ENCODE measurements at places on chromosomes 12 and 14. TPM values are rescaled to one million over a fixed set of nuclear protein-coding genes. Genes with fewer than 3 reads are reported as not detected.

The LMNTD1 gene
- polyA plus RNA-seq: not detected

The GPX2 gene
- 611 TPM for polyA plus RNA-seq

DNA sequence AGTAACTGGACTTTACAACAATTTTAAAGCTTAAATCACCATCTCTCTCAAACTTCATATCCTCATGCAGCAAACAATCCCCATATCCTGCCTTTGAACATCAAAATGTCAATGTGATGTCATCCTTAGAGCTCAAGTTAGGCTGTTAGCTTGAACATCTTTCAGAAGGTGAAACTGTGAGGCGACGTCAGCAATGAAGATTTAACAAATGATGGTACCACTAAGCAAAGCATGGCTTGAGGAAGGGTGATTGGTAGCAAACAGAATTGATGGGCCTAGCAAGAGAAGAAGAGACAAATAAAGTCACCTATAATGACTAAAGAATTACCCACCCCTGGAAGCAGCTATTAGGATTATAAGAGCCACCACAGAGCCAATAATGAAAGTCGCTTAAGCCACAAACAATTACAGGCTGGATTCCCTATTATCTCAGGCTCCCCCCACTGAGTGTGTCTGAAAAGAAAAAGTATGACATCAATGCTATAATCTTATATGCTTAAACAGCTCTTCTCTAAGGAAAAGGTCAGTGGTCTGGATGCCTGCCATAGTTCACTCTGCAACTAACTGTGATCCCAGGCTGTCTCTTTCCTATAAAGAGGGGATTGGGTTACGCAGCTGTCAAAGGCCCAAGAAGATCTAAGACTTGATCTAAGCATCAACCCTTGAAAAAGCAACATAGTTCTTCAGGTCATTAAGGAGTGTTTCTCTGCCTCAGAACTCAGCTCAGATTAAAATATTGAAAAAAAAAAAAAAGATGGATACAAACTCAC, 18.1 kb downstream of the EGLN3 start:
- DNase-seq: no peak

DNA sequence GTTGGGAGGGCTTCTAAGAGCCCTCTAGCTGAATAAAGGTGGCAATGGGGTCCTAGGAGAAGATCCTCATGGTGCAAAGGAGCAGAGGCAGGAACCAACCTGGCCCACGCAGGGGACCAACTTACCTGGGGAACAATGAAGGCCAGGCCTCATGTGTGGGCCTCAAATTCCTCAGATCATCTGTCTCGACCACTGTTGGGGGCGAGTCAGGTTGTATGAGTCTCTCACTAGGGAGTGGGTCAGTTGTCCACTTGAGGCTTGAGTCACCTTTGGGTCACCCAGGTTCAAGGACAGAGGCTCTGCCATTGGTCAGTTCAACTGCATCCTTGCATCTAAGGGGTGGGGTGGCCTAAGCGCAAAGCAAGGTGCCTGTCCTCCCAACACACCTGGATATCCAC, 43.7 kb upstream of the BDKRB2 start:
- DNase-seq: peak; percentile 20

DNA sequence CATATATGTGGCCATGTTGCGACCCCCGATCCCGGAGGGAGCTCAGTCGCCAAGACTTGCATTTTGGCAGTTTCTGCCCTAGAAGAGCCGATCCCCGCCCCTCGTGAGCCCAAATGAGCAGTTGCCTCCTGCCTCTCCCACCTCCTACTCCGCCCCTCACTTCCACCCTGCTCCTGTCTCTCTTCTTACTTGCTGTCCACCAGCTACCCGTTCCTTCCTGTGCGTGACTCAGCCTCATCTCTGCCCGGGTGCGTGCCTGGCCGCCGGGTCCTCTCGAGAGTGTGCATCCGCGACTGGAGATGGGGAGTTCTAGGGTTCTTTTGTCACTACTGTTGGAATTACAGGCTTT, 585 bp downstream of the GPATCH2L start:
- DNase-seq: peak; percentile 66

- DNase-seq: no peak
Measured at GRCh38 chr12:105587237-105587636, 256.7 kb downstream of the C12orf75 start.

The ACSM4 gene
- not detected for polyA plus RNA-seq

GRCh38 chr14:74309125-74310022, 6.6 kb upstream of the ABCD4 start:
- DNase-seq: no peak

DNA sequence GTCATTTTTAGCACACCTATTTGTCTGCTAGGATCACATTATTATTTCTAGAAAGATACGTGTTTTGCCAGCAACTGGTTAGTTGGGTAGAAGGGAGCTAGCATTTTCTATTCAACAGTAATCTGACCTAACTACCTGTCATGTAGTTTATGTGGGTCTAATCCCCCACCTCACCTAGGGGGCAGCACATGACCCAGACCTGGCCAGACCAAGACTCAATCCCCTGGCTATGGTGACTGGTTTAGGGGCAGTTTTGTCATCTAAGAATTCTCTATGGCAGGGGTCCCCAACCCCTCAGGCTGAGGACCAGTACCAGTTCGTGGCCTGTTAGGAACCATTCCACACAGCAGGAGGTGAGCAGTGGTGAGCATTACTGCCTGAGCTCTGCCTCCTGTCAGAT, 29.5 kb upstream of the EVL start:
- no peak for DNase-seq

- DNase-seq: no peak
Measured at GRCh38 chr12:24615967-24616411, 332.9 kb downstream of the BCAT1 start.

GRCh38 chr12:101857043-101857558, 20.3 kb upstream of the DRAM1 start:
- no peak for DNase-seq

The FITM1 gene
- 16.1 TPM for polyA plus RNA-seq

The ATP23 gene
- polyA plus RNA-seq: 2.8 TPM

DNA sequence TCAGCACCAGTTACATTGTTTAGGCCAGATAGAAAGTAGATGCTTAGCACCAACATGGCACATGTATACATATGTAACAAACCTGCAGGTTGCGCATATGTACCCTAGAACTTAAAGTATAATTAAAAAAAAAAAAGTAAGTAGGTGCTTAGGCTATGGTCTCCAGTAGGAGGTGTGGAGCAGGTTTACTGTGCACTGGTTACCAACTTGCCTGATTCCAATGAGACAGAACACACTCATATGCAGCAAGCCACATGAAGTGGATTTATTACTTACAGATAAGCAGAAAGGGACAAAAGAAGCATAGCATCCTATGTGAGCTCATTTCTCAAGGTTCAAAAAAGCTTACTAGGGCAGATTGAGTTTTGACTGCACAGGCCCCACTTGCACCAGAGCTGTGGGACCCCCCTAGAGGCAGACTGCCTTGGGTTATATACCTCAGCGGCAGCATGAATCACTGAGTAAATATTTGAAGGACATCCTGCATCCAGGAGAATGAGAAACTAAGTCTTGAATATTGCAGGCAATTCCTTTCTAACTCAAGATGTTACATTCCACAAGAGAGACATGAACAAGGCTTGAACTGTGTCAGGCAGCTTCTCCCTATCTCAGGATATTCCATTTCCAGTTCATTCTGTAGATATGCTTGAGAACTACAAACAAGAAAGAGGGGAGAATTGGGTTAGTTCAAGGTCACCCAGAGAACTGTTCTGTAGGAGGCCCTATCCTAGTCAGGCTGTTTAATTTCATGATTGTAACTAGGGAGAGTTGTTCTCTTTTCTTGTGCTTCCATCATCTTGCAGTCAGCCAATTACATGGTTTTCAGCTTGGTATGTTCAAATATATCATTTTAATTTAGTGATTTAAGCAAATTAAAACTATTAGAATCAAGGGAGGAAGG, 30.1 kb downstream of the LRFN5 start:
- no peak for DNase-seq

DNA sequence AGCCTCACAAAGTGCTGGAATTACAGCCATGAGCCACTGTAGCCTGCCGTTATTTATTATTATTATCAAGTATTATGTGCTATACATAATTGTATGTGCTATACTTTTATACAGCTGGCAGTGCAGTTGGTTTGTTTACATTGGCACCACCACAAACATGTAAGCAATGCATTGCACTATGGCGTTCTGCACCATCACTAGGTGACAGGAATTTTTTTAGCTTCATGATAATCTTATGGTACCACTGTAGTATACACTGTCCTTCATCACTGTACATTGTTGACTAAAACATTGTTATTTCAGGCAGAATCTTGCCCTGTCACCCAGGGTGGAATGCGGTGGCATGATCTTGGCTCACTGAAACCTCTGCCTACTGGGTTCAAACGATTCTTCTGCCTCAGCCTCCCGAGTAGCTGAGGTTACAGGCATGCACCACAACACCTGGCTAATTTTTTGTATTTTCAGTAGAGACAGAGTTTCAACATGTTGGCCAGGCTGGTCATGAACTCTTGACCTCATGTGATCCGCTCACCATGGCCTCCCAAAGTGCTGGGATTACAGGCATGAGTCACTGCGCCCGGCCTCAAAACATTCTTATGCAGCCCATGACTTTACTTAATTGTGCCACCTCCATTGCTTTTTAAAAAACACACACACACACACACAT, 17.1 kb downstream of the MRPL42 start:
- no peak for DNase-seq

DNA sequence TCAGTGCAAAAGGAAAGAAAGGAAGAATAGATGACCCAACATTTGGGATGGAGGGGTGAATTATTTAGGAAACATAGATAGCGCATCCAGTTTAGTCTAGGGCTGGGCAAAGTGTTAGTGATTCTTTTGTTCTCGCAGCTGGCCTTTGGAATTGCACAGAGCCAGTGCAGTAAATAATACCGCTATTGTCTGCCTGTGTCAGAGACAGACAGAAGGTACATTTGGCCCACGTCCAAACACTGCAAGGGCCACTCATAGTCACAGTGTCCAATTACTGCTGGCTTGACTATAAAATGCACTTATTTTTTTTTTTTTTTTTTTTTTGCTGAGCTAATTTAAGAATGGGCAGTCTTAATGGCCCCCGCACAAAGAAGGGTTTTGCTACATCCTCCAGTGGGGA, 638.6 kb downstream of the BCL11B start:
- no peak for DNase-seq

GRCh38 chr12:16171348-16171747, 106.1 kb downstream of the SLC15A5 start:
- DNase-seq: no peak

DNA sequence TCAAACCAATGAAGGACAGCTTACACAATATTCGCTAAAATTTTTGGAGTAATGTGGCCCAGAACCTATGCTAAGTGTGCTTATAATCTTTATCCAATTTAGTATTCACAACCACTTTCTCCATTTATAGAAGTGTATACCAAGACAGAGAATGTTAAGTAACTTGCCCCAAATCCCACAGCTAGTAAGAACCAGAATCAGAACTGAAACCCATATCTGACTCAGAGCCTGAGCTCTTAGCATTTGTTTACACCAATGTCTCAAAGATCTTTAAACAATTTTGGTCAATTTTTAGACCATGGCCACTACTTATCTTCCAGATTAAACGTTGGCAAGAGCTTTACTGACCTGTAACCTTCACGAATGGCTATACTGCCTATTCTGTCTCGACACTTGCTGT, 53.0 kb downstream of the PAPLN start:
- DNase-seq: no peak

The RNASE7 gene
- 0.11 TPM for polyA plus RNA-seq

DNA sequence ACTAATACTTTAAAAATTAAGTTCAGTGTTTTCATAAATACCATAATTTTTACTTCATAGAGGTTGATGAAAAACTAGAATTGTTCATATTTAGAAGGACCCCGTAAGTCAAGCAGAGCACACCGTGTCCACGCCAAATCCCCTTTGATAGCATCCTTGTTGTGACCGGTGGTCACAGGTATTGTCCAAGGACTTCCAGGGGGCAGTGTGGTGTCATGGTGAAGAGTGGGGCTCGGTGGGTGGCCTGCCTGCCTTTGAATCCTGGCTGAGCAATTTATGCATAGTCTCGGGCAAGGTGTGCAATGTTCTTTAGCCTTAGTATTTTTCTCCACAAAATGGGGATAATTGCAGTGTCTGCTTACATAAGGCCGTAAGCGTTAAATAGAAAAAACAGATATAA, 169.9 kb downstream of the KTN1 start:
- no peak for DNase-seq

The EEA1 gene
- polyA plus RNA-seq: 2.5 TPM

DNA sequence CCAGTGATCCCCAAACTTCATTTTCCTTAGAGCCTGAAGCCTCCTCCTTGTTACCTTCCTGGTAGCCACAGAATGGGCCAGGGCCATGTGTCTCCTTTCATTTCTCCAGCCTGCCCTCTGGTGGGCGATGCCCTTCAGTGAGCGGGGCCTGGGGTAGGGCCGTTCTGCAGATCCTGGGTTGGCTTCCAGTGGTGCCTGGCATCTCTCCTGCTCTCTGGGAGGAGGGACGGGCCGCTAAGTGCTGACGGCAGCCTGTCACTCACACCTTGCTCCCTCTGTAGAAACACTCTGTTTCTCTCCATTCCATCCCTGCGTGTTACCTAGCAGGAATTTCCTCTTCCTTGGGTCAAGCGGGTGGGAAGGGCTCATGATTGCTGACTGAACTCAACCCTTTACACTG, 232.1 kb downstream of the CACNA1C start:
- peak; percentile 63 for DNase-seq

DNA sequence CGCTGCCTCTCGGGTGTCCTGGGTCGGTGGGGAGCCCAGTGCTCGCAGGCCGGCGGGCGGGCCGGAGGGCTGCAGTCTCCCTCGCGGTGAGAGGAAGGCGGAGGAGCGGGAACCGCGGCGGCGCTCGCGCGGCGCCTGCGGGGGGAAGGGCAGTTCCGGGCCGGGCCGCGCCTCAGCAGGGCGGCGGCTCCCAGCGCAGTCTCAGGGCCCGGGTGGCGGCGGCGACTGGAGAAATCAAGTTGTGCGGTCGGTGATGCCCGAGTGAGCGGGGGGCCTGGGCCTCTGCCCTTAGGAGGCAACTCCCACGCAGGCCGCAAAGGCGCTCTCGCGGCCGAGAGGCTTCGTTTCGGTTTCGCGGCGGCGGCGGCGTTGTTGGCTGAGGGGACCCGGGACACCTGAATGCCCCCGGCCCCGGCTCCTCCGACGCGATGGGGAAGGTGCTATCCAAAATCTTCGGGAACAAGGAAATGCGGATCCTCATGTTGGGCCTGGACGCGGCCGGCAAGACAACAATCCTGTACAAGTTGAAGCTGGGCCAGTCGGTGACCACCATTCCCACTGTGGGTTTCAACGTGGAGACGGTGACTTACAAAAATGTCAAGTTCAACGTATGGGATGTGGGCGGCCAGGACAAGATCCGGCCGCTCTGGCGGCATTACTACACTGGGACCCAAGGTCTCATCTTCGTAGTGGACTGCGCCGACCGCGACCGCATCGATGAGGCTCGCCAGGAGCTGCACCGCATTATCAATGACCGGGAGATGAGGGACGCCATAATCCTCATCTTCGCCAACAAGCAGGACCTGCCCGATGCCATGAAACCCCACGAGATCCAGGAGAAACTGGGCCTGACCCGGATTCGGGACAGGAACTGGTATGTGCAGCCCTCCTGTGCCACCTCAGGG, 679 bp downstream of the ARF6 start:
- DNase-seq: peak; percentile 82

The SDS gene
- 433 TPM for polyA plus RNA-seq

The KRT82 gene
- not detected for polyA plus RNA-seq
